ENCODE measurements at places on chromosomes 12 and 14. TPM values are rescaled to one million over a fixed set of nuclear protein-coding genes. Genes with fewer than 3 reads are reported as not detected.

MAP3K9 gene
- total RNA-seq = 6.8 TPM

DNA sequence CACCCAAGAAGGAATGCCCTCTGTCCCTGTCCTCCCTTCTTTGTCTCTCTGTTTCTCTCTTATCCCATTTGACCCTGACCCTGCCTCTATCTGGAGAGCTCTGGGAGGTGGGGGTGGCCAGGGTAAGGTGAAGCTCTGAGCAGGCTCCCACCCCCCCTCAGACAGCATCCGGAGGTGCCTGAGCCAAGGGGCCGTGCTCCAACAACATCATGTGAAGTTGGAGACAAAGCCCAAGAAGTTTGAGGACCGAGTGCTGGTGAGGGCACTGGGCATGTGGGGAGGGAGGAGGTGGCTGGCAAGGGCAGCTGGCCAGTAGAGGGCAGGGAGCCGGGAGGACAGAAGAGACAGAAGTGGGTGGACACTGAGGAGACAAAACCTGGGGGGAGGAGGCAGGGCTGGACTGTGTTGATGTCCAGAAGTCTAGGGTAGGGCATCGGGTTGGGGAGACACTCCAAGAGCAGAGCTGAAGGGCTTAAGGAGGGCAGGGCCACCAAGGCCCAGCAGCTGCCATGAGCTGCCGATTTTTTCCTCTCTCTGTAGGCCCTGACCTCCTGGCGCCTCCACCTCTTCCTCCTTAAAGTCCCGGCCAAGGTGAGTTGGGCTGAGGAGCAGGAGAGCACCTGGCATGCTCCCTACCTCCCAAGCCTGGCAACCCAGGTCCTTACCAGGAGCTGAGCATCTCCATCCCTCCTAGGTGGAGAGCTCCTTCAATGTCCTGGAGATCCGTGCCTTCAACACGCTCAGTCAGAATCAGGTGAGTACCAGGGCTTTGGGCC is 1.9 kb downstream of the CARMIL3 start:
- no peak for ATAC-seq

TAS2R9 gene
- not detected for total RNA-seq

DNA sequence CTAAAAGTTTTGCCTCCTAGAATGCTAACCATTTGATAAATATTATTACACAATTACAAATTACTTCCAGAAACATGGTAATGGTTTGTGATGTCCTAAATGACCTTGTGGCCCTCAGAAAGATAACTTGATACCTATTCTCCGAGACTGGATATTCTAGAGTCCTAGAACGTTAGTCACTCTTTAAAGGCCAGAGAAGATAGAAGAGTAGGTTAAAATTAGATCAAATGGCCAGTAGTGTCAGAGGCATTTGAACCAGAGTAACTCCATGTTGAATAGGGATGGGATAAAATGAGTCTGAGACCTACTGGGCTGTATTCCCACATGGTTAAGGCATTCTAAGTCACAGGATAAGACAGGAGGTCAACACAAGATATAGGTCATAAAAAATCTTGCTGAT is 96.6 kb upstream of the ADAMTS20 start:
- no peak for ATAC-seq
